Esophagus muscularis mucosa (tissue), 4 donors: ENCODE measurements at places on chromosomes 2 and 18.

- DNase-seq = no peak
- no peaks in the 10 kb centered on the region for H3K27me3 ChIP-seq
- H3K4me1 ChIP-seq = peaks cover 45% of the 10 kb centered on the region
- H3K4me3 ChIP-seq = peak overlapping the region; percentile 40
Observed at GRCh38 chr2:10057231-10058107, 14.1 kb downstream of the KLF11 start.

- no peaks in the 10 kb centered on the region for H3K36me3 ChIP-seq
- DNase-seq = no peak
- H3K27ac ChIP-seq = no peak overlapping the region
Observed at GRCh38 chr2:15145919-15146318, 415.2 kb downstream of the NBAS start.

- no peak overlapping the region for H3K27ac ChIP-seq
- DNase-seq = no peak
- no peaks in the 10 kb centered on the region for H3K27me3 ChIP-seq
- no peaks in the 10 kb centered on the region for H3K36me3 ChIP-seq
Observed at GRCh38 chr2:119461811-119462210, 30.2 kb downstream of the TMEM37 start.

DNA sequence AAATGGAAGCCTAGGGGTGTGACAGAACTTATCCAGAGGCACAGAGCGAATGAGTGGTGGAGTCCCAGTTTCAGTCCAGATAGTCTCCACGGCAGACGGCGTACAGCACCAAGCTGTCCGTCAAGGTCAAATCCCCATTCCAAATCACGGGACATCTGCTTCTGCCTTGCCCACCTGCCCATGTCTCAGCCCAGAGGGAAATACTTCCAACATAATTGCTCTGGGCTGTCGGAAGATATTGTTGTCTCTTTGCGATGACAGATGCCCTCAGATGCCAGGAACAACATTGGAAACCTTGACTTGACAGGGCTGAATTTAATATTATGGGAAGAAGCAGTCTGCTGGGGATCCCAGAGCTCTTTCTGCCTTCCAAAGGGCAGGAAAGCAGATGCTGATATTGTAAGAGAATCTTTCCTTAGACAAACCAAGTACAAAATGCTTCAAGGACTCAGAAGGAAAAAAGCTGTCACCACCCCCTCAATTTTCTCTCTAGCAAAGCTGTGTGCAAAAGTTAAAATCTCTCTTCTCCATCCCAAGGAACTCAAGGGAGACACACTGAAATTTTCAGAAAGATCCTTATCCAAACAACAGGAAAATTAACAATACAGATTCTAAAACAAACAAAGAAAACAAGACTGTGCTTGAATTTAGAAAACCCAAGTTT lies 364.0 kb downstream of the LRATD1 start:
- no peak overlapping the region for H3K4me3 ChIP-seq
- no peaks in the 10 kb centered on the region for H3K4me1 ChIP-seq

DNA sequence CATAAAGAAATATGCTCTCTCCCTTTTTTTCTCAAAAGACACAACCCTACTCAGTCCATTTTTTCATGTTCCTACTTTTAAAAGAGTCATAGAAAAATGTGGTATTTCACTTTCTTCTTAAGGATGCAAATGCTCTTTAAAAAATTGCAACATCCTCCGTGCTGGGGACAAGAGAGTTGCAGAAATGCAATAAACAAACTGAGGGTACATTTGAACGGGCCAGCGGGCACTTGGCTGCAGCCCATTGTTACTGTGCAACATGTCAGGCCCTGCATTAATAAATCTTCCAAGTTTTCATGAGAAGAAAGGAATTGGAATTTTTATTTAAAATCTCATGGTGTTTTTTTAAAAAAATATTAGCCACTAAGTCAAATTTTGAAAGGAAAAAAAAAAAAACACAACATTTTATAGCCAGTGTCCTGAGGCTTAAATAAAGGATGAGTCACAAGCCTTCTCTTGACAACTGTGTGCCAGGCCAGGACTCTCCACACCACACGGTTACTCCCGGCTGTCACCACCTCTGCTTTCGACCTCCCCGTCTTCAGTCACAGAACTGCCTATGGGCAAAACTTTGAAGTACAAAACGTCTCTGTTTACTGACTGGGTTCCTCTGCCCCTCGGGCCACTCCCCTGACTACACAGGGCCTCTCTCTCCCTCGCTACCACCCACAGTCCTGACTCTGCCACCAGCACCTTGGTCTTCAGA lies 57.5 kb upstream of the MFF start:
- no peak overlapping the region for H3K27ac ChIP-seq
- no peaks in the 10 kb centered on the region for H3K4me1 ChIP-seq

DNA sequence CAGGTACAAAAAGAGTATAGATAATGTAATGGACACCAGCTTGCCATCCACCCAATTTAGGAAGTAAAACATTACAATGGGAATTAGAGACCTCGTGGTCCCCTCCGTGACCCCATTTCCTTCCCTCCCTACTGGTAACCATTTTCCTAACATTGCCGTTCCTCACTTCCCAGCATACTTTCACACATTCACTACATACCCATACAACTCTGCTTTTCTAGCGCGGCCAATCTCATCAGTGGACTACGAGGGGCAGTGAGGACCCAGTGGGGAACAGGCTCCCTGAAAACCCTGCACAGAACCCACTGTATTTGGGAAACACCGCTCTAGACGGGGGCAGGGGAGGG lies 1.1 kb downstream of the ENOSF1 start:
- H3K27ac ChIP-seq = peak overlapping the region; percentile 80
- no peak for DNase-seq
- H3K36me3 ChIP-seq = peaks cover 9% of the 10 kb centered on the region
- peak overlapping the region; percentile 73 for H3K4me3 ChIP-seq

DNA sequence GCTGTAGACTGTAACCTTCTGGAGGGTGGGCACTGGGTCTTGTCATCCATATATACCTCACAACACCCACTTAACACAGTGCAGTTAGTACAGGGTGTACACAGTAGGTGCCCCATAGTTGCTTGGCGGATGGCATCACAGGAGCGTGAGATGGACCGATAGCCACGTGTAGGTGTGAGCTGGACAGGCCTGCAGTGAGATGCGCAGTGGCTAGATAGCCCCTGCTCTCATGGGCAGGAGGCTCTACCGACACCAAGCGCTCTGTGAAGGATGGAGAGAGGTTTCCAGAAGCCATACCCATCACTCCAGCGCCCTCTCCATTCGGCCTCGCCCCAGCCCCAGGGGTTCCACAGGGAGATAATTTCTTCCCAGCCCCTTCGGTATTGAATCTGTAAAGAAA lies 49.5 kb downstream of the CAPN13 start:
- no peaks in the 10 kb centered on the region for H3K36me3 ChIP-seq
- no peaks in the 10 kb centered on the region for H3K27me3 ChIP-seq
- H3K4me3 ChIP-seq = no peak overlapping the region
